Left colon (tissue), 2 donors: ENCODE measurements at places on chromosomes 6 and 20. TPM values are rescaled to one million over a fixed set of nuclear protein-coding genes. Genes with fewer than 3 reads are reported as not detected.

The DPPA5 gene
- not detected for total RNA-seq

The TNFRSF6B gene
- total RNA-seq, result not detected

The APCDD1L gene
- 0.40 TPM for total RNA-seq

The YWHAB gene
- 271 TPM for total RNA-seq

The FERMT1 gene
- total RNA-seq, result 79.7 TPM

The PEX6 gene
- 22.4 TPM for total RNA-seq

The MKKS gene
- total RNA-seq, result 26.7 TPM

The PHACTR1 gene
- 1.5 TPM for total RNA-seq

The NKX2-2 gene
- total RNA-seq, result 1.4 TPM

The EIF2S2 gene
- total RNA-seq, result 51.1 TPM

The MTHFD1L gene
- 5.1 TPM for total RNA-seq

DNA sequence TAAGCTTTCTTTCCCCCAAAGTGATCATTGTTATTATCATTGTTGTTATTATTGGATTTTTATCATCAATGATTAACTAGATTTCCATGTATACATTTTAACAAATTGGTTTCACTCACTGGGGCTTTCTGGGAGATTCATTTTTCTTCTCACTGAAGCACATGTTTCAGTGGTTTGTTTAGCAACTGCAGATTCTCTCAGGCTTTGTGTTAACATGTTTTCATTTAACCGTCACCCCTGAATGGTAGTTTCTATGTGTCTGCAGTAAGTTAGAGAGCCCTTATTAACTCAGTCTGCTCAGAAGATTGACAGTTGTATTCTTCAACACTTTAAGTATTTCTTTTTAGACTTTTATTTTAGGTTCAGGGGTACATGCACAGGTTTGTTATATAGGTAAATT lies 12.4 kb downstream of the ZKSCAN4 start:
- DNase-seq, result no peak

DNA sequence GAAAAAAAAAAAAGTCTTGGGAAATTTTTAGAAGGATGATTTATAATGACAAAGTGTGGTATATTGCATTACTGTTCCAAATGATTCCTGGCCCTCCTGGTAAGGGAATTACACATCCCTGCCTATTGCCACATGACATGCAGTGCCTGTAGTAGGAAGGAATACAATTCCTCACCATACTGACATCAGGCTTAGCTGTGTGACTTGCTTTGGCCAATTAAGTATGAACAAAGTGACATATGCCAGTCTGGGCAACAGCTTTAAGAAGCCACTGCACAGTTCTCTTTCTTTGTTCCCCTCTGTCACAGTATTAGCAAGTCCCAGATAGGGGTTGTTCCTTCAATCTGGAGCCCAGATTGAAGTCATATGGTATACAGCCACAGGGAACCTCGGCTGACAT lies 100.5 kb downstream of the KIF13A start:
- no peak for DNase-seq

- DNase-seq, result no peak
These were observed 5.1 kb upstream of the TXLNB start for GRCh38 chr6:139296927-139297326.

DNA sequence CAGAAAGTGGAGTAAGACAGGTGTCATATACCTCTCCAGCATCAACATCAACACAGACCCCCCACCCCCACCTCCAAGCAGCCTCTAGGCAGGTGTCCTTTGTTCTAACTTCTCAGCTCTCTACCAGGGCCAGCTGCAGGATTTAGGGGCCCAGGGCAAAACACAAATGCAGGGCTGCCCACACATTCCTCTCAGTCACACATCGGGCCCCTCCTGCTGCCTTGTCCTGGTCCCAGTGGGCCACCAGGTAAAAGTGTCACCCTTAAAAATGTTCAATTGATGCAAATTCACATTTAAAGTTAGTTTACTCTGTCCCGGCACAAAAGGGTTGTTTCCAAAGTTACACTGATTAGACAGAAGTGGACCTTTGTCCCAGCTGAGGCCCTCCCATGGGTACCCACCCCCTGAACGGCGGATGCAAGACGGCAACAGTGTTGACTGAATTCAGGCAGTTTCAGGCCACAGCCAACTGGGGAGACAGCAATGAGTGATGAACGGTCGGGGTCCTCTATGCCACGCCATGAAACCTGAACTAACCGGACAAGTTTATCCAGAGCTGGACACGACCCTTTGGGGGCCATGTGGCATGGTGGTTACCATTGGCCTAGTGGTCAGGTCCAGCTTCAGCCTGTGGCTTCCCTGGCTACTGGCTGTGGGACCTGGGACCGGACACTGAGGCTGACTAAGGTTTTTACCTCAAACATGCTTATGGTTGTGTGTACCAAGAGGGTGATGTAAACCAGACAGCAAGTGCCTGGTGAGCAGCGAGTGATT lies 52.2 kb upstream of the UNC93A start:
- DNase-seq, result no peak

DNA sequence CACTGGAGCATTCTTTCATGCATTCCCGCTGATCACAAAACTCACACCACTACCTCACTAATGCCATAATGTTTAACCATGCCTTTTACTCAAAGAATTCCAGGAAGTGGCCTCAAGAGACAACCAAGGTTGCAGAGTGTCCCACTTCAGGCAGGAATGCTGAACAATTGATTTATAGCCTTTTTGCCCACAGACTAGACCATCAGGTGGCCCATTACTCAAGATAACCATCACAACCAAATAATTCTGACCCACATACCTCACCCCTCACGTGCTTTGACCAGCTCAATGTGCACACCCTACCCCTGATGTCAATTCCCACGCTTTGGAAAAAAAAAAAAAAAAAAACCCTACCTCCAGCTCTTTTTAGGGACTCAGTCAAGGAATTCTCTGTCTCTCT lies 220.6 kb upstream of the UFL1 start:
- DNase-seq, result no peak

DNA sequence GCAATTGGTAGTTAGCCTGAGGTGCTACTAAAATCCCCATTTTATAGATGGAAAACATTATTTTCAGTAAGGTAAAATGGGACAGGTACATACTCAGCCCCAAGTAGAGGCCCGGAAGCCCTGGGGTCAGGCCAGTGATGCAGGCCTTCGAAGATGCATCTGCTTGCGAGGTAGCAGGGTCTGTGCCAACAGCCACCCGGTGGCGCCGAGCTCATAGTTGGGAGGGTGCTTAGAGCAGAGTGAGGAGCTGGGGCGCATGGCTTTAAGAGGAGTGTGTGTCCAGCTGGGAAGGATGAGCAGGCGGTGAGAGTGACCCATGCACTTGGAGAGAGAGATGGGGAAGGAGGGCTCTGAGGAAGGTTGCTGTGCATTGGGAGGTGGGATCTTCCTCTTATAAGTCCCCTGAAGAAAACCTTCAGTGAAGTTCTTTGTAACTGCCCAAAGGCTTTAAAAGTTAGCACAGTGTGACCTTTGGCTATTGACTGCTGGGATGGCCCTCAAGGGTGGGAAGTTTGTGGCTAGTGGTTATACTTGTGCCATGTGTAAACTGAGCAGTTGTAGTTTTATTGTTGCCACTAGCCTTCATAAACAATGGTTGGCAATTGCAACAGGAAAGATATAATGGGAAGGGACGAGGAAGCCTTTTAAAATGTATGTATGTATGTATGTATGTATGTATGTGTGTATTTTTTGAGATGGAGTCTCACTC lies 71.1 kb downstream of the TOX2 start:
- peak; percentile 64 for DNase-seq

DNA sequence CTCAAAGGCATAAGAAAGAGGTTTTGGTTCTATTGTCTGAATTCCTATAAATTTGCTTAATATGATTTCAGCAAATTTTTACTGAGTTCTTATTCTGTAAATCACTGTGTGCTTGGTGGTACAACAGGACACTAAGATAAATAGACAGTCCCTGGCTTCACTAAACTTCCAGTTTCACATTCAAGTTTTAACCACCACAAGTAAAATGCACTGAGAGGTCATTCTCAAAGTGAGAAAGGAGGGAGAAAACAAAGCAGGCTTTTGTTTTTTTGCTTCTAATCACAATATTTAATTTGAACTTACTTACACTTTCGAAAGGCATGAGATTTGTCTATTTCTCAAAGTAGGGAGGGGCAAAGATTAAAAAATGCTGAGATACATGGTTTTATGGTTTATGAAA lies 445.7 kb downstream of the CDC5L start:
- no peak for DNase-seq

DNA sequence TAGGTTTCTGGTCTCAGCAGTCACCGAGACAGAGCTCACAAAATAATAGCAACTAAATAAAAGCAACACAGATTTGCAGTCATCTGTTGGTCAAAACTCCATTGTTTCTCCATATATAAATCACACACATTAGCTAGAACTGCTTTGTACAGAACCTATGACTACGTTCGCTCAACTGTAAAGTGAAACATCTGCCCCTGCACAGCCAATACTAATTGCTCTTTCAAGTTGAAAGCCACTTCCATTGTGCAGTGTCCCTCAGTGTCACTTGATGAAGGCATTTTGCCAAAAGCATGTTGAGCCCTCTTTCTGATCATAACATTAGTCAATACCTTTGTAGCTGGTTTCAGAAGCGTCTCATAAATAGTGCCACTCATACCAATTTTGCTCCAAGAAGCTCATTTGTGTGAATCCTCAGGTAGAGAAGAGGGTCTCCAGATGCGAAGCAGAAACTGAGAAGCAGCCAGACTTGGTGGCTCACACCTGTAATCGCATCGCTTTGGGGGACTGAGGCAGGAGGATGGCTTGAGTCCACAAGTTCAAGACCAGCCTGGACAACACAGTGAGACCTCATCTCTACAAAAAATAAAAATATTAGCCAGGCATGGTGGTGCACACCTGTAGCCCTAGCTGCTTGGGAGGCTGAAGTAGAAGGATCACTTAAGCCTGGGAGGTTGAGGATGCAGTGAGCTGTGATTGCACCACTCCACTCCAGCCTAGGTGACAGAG lies 68.9 kb downstream of the PERP start:
- DNase-seq, result no peak

GRCh38 chr6:62357835-62358234 lies 71.8 kb upstream of the KHDRBS2 start:
- DNase-seq, result no peak

GRCh38 chr20:5807431-5807830 lies 57.2 kb downstream of the SHLD1 start:
- DNase-seq, result no peak

DNA sequence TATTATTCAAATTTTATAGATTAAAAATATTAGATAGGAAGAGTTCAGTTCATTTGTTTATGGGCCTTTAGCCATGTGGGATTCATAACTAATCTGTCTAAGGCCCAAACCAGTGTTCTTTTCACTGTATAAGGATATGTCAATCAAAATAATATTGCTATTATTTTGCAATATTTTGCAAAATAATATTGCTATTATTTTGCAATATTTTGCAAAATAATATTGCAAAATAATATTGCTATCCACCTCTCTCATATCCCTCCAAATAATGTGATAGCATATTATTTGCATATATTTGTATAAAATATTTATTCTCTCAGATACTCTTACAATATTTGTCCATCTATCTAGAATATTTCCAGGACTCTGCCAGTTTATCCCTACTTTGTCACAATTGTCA lies 595.3 kb upstream of the PTCHD4 start:
- DNase-seq, result no peak
